Stimulated activated CD4-positive, alpha-beta T cell treated with anti-CD3 and anti-CD28 coated beads, TNF-alpha, amount 100 ng/mL, for 24 hours (primary cell): ENCODE measurements at places on chromosomes 2 and 18.

DNA sequence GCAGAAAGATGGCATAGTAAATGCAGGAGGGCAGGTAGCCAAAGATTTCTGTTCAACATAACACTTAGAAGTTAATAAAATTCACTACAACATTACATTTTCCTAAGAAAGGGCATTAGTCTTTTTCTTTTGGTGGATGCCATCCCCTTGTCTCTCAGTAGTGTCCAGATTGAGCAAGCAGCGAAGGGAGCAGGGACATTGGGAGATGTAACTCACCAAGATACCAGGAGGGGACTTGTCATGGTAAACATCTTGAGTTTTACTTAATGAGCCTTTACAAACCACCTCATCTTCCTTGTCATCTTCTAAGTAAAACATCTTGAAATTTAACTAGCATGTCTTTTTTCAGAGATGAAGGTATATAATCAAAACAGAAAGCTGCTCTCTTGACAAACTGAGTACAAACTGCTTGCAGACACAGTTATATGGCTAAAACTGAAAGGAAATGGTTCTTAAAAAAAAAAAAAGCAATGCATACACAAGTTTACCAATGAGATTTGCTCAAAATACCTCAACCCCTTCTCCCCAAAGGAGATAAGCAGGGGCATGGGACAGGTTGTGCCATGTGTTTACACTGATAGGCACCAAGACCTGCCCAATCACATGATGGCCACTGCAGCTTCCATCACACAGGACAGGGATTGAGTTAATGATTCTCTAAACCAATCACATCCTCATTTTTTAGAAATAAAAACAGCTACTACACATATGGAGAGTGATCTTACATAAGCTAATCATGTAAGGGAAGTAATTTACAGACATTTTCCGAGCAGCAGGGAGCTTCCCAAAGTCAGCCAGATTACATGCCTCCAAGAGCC lies 30.3 kb downstream of the LPIN2 start:
- no peak for DNase-seq

- DNase-seq = no peak
Measured at GRCh38 chr2:10388954-10389560, 59.1 kb downstream of the ODC1 start.

GRCh38 chr2:3870222-3870621 lies 166.8 kb downstream of the DCDC2C start:
- no peak for DNase-seq

DNA sequence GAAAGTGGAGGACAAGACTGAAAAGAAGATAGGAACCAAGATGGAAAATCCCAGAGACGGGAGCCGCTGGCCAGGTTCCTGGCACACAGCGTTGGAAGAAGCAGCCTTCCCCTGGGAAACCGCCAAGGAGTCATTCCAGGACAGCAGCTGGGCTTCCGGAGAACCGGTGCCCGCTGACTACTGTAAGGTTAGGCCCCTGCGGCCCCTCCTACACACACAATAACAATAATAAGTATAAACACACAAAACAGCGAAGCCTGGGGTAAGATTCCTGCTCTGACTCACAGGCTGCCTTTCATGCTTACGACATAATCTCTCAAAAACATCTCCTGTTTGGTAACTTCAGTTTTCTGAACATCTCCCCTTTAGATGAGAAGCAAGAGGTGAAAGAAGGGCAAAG lies 28.1 kb upstream of the MYCN start:
- DNase-seq = no peak

DNA sequence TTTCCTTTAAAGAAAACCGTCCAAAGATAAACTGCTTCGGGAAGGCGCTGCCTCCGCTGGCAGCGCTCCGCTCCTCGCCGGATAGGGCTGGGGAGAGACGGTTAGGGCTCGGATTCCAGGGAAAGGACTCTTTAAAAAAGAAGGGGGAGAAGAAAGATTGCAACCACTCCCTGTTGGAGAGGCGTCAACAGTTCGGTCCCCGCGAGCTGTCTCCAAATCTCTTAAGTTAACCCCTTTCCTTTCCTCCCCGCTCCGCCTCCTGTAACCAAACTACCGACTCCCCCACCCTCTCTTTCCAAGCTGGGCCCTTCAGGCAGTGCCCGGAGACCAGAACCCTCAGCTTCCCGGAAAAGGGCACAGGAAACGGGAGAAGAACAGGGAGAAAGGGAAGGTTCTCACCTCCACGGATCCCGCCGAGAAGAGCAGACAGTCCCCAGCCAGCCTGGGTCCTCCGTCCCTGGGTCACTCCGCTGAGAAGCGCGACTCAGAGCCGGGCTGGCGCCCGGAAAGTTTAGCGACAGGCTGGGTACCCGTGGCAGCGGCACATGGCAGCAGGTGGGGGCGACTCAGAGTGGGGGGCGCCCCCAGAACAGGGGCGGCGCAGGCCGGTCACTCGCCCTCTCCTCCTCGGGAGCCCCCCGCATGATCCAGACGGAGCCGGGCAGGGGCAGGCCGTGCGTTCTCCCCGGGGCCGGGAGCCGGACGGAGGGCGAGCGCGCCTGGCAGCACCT lies 675 bp downstream of the FZD5 start:
- peak; percentile 25 for DNase-seq

GRCh38 chr2:80135001-80135400 lies 169.6 kb downstream of the LRRTM1 start:
- no peak for DNase-seq

DNA sequence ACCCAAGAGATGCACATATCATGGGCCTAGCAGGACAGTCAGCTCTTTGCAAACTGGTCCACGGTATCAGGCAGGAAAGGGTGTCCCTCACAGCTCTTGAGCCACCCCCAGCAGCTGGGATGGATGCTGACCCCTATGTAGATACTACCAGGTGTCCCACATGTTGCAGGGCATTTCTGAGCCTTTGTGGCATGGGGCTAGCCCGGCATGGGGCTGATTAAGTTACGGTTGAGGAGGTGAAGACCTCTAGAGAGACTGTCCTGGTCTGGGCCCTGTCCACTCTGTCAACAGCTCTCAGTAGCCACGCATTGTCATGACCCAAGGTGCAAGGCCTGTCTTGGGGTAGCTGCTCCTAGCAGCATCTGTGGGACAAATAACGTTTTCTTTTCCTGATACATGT lies 6.7 kb downstream of the LDLRAD4 start:
- DNase-seq = no peak

- DNase-seq = no peak
Measured at GRCh38 chr18:23365602-23366001, 87.5 kb upstream of the RIOK3 start.

GRCh38 chr2:207317378-207317984 lies 151.7 kb upstream of the KLF7 start:
- DNase-seq = no peak

DNA sequence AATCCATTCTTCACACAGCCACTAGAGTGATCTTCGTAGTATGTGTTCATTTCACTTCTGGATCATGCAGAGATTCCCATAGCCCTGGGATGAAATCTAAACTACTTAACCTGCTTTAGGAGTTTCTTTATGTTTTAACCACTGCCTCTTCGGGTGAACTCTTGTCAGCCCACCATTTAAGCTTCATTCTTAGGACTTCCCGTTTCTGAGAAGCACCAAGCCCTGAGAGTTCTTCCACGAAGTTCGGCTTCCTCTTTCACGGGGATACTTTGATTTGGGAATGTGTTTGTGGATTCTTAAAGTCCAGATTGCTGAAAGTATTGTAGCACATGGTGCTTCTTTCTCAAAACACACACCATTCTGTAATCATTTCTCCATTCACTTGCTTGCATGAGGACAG lies 205.0 kb downstream of the UBE2E3 start:
- no peak for DNase-seq

DNA sequence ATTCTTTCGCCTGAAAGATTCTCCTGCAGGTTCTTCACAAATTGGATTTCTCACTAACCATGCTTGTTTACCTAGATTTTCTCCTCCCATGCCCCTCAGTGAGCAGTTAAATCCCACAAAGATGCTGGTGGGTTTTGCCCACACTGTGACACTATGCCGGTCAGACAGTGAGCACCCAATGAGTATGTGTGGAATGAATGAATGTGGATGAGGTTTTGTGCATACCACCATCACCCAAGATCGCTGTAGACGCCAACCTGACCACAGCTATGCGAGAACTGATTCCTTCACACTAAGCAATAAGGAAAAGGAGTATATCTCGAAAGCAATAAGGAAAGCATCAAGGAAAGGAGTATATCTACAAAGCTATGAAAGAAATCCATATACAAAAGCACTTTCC lies 116.7 kb downstream of the PID1 start:
- no peak for DNase-seq

GRCh38 chr2:134657650-134658250 lies 61.0 kb downstream of the TMEM163 start:
- DNase-seq = no peak

- no peak for DNase-seq
Measured at GRCh38 chr2:99619151-99619550, 129.3 kb upstream of the REV1 start.

- DNase-seq = no peak
Measured at GRCh38 chr2:9809448-9810088, 33.7 kb upstream of the TAF1B start.

GRCh38 chr18:58152891-58153290 lies 108.9 kb downstream of the NEDD4L start:
- no peak for DNase-seq

DNA sequence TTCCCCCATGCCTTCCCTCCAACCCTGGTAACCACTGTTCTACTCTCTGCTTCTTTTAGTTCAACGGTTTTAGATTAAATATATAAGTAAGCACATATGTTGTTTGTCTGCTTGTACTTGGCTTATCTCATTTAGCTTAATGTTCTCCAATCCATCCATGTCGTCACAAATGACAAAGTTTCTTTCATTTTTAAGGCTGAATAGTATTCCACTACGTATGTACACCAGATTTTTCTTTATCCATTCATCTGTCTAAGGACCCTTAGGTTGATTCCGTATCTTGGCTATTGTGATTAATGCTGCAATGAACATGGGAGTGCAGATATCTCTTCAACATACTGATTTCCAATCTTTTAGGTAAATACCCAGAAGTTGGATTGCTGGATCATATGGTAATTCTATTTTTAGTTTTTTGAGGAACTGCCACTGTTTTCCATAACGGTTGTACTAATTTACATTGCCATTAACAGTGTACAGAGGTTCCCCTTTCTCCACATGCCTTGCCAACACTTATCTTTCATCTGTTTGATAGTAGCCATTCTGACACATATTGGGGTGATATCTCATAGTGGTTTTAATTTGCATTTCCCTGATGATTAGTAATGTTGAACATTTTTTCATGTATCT lies 8.1 kb downstream of the ASB3 start:
- no peak for DNase-seq

- no peak for DNase-seq
Measured at GRCh38 chr18:23141104-23141999, 6.1 kb downstream of the CABLES1 start.

DNA sequence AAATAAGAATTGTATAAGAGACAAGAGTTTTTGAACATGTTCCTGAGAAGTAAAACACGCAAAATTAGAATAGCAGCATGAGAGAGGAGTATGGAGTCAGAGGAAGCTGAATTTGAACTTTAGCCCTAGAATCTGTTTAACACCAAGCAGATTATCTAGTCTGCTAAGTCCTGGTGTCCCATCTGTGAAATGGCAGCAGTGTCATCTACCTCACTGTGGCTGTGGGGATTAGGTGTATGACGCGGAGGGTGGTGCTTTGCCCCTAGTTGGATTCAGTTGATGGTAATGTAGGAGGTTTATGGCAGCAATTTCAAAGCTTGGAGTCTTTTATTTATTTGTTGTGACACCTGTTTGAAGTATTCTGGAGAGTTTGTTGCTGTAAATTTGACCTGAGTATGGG lies 79.2 kb downstream of the ZNF532 start:
- DNase-seq = no peak

DNA sequence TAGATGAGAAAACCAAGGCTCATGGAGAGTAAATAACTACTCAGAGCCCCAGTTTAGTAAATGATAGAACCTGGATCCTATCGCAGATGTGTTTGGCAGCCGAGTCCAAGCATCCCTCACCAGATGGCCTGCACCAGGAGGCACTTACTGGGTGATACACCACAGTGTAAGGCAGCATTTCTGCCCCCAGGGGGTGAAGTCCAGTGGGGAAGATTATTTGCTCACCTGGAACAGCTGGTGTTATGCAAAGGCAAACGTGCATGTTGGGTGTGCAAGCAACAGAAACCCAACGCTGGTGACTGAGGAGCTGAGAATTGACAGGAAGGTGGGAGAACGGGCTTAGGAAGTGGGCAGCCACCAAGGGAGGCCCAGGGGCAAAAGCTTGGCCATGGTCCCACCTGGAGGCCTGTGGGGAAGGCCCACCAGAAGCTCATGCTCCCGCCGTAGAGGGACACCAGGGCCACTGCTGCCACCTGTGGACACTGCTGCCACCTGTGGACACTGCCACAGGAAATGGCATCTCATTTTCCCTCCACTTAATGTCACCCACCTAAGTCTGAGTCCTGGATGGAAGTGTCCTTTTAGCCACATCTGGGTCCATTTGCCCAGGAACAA lies 100.6 kb downstream of the TFCP2L1 start:
- no peak for DNase-seq

- no peak for DNase-seq
Measured at GRCh38 chr2:168278424-168278888, 31.1 kb upstream of the STK39 start.

- DNase-seq = no peak
Measured at GRCh38 chr18:44510390-44510789, 170.3 kb upstream of the SETBP1 start.

- DNase-seq = no peak
Measured at GRCh38 chr18:22347606-22348511, 69.9 kb downstream of the CTAGE1 start.

DNA sequence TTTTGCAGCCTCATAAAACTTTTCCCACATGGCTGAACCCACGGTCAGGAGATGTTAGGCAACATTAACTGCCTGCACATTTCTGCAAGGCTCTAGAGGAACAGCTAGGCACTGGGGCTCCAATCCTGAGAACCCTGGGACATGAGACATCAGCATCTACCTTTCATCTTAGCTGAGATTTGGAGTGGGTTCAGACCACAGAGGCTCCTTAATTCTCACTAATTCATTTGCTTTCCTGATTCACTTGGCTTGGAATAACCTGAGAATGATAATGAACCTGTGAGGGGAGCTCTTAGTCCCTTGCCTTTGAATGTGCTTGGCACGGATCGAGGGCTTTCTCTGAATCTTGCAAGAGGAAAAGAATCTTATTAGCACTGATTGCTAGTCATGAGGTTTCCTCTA lies 266.2 kb downstream of the FIGN start:
- no peak for DNase-seq

GRCh38 chr2:71901466-71901865 lies 246.2 kb downstream of the CYP26B1 start:
- DNase-seq = no peak

DNA sequence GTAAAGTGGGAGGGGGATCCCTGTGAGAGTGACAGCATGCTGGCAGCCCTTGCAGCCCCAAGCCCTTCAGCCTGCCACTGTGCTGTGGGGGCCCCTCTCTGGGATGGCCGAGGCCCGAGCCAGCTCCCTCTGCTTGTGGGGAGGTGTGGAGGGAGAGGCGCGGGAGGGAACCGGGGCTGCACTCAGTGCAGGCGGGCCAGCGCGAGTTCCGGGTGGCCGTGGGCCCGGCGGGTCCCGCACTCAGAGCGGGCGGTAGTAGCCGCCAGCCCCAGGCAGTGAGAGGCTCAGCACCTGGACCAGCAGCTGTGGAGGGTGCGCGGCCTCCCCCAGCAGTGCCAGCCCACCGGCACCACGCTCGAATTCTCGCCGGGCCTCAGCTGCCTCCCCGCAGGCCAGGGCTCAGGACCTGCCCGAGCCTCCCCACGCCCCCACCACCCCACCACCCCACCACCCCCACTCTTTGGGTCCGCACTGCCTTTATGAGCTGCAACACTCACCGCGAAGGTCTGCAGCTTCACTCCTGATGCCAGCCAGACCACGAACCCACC lies 208.1 kb downstream of the CDH19 start:
- no peak for DNase-seq
